ENCODE measurements at places on chromosomes 2 and 18.
A peak's percentile ranks its signal among the peaks of the same experiment; 100 is the strongest.

- DNase-seq, result no peak
These were observed 12.9 kb downstream of the IL36B start for GRCh38 chr2:113039719-113040118.

DNA sequence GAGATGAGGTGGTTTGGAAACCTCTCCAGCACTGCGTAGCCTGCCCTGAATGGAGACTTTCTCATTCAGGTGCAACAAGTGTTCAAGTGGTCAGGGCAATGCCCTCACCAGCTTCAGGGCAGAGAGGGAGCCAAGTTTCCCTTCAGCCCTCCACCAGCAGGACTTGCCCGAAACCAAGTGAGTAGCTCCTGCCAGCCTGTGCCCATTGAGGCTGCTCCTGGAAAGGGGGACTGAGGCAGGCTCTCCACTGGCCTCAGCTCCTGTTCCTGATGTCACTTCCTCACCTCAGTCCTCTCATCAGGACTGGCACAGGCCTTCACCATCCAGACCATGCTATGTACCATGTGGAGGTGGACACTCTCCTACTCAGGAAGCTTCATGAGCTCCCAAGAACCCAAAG, 94.6 kb downstream of the CELF4 start:
- DNase-seq, result no peak

DNA sequence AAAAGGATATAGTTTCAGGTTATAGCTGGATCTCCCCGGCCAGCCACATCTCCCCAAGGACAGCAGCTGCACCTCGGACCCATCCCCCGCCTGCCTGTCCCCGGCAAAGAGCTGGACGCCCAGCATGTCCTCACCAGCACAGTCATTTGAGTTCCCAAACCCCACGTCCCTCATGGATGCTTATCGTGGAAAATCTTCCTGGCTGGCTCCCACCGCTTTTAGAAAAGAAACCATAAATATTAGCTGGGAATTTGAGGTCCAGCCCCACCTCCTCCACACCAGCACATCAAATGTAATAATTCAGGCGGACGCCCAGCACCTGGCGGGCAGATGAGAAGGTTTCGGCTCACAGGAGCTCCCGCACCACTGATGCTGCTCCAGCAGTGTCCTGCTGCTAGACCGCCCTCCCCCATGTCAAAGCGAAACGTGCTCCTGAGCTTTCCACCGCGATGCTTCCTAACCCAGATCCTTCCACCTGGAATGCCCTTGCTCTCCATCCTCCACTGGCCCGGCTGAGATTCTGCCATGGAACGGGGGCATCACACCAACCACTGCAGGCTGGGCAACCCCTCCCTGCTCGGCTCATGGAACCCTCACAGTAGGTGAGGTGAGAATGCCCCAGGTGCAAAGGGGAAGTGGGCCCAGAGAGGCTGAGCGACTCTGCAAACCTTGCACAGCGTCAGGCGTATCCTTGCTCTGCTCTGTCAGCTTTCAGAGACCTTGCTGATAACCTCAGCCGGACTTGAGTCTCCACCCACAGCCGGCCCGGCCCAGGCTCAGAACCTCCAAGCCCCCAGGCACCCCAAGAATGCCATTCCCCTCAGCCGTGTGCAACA, 71.5 kb upstream of the GPC1 start:
- DNase-seq, result no peak

GRCh38 chr2:64525317-64525613, 1.1 kb downstream of the AFTPH start:
- peak; percentile 54 for DNase-seq

DNA sequence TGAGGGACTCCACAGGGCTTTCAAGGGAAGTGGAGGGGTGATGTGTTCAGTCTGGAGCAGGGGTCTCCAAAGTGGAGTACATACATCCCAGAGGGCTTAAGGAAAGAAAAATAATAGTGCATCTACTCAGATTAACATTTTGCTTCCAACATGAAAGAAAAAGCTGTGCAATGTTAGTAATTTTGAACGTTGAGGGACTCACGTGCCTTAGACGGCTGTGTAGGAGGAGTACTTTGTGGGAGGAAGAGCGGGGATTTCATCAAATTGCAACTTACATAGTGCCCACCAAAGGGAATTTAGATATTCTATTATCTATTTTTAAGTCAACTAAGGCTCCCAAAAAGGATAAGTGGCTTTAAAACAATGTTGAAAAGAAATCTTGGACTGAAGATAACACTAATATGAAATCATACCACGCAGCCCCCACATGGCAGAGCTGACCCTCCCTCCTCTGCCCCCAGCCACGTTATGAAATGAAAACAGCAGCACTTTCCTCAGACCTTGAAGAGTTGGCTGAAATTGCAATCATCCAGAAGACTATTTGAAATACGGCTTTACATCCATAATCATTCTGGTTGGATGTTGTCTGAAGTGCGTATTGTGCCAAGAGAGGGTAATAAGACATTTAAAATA, 42.9 kb downstream of the MEX3C start:
- no peak for DNase-seq

DNA sequence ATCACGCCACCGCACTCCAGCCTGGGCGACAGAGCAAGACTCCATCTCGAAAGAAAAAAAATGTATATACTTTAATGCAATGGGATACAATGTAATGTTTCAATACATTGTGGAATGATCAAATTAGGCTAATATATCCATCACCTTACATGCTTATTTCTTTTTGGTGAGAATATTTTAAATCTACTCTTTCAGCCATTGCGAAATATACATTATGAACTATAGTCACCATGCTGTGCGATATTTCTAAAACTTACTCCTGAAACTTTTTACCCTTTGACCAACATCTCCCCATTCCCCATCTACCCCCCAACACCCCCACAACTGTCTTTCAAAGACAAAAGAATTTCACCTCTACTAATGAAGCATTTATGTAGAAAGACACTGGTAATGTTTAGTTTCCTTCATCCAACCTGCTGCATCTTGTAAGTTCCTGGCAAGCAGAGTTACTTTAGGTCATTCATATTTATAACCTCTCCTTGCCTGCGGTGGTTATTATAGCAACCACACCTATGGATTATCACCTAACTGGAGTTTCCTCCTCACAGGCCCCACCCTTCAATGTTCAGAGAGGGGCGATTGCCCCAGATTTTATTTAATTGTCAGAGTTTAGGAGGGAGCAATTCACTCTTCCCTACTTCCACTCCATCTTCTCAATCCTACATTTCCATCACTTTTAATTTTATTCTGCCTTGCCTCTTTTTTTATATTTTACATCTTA, 1.2 kb upstream of the ME2 start:
- DNase-seq, result no peak

DNA sequence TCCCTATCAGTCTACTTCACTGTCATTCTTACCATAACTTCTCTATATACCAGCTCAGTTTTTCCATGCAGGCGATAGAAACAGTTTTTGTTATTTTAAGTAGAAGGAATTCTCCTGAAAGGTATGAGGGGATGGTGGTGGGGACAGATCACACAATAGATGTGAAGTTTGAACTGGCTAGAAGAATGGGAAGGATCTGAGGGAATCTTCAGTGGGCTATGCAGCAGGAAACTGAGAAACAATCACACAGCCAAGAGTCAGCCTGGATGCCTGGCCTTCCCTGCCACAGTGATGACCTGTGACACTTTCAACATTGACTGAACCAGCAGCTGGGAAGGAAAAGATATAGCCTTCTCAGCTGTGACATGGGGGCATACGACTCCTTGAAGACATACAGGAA, 329.1 kb upstream of the GULP1 start:
- no peak for DNase-seq

DNA sequence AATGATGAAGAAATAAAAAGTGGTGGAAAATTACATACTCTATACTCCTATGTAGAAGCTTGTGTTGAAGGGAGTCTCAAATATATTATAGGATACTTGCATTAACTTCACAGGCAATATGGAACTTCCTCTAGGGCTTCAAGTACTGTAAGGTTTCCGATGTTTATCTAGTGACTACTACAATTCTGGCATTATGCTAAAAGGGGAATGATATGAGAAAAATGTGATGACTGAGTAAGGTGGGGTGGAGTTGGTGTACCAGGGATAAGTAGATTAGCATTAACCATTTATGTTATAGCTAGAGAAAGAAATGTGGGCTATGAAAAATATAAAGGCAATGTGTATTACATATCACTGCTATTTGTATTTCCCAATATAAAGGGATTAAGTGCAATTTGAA, 229.5 kb downstream of the DCC start:
- DNase-seq, result no peak

GRCh38 chr2:11326677-11327211, 17.7 kb downstream of the ROCK2 start:
- peak; percentile 16 for DNase-seq

GRCh38 chr2:33068261-33068660, 121.5 kb downstream of the LTBP1 start:
- DNase-seq, result peak; percentile 90

DNA sequence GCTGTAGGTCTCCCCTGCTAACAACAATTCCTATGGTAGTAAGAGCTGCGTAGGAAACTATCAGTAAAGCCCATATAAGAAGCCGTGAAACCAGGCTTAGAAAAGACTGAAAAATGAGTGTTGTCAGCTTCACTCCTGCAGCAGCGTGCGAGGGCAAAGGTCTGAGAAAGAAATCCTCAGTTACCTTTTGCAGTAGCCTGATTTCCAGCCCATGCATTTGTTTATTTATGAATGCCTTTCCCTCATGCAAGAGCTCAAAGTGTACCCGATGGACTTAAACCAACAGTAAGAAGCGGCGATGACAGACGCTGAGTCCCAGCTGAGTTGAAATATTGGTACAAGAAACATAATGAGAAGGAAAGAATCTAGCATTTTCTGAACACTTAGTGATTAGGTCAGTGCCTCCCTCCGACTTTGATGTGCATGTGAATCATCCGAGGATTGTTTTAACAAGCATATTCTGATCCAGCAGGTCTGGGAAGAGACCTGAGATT, 15.0 kb upstream of the POLI start:
- DNase-seq, result peak; percentile 33

DNA sequence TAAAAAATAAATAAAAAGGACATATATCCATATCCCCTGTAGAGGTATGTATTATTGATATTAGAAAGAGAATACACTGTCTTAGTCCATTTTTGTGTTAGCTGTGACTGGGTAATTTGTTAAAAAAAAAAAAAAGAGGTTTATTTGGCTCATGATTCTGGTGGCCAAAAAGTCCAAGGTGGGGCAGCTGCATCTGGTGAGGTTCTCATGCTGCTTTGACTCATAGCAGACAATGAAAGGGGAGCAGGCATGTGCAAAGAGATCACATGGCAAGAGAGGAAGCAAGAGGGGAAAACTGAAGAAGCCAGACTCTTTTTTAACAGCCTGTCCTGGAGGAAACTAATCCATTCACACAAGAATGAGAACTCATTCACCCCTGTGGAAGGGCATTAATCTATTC, 101.6 kb upstream of the MAP4K3 start:
- no peak for DNase-seq

- DNase-seq, result no peak
These were observed 53.3 kb upstream of the CCDC195 start for GRCh38 chr2:224769489-224769888.

DNA sequence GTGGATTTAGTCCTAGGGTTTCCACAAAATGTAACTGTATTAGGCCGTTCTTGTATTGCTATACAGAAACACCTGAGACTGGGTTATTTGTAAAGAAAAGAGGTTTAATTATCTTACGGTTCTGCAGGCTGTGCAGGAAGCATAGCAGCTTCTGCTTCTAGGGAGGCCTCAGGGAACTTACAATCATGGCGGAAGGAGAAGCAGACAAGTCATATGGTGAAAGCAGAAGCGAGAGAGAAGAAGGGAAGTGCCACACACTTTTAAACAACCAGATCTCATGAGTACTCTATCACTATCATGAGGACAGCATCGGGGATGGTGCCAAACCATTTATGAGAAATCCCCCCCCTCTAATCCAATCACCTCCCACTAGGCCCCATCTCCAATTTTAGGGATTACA, 9.5 kb upstream of the CCDC68 start:
- no peak for DNase-seq

DNA sequence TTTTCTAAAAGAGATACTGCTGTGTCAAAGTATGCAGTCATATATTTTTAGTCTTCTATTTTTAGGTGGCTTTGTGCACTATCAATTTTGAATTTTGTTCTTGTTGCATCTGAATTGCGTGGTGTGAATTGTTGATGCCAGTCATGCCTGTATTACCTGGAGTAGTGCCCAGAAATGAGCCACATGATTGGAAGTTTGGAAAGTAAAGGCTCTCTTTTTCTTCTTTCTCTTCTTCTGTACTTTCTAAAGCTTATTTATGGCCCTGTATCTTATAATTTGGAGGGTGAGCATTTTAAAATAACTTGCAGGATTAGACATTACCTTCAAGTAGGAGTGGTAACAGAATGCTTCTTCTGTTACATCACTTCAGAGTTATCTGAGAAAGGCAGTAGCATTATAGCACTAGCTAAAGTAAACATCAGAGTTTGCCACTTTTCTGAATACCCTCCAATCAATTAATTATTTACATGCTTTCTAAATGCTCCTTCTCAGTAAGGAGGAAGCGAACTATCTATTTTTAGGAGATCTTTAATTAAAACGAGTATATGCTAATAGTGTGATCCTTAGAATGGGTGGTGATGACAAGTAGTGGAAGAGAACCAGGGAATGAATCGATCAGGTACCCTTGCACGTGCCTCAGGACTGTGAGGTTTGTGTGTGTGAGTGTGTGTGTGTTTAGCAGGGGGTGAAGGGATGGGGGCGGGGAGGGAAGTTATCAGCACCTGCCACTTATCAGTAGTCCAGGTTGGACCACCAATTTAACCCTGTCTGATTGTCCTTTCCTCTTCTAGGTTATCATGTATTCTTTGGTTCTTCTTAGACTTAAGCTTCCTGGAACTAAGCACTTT, 112.5 kb downstream of the MAP3K20 start:
- DNase-seq, result peak; percentile 59

- peak; percentile 47 for DNase-seq
These were observed 403 bp downstream of the TMEM127 start for GRCh38 chr2:96265349-96265839.

GRCh38 chr2:39989888-39990287, 210.8 kb upstream of the THUMPD2 start:
- peak; percentile 9 for DNase-seq

- no peak for DNase-seq
These were observed 75.0 kb downstream of the NRXN1 start for GRCh38 chr2:50956886-50957285.

GRCh38 chr2:54579682-54580620, 123.8 kb downstream of the SPTBN1 start:
- no peak for DNase-seq

DNA sequence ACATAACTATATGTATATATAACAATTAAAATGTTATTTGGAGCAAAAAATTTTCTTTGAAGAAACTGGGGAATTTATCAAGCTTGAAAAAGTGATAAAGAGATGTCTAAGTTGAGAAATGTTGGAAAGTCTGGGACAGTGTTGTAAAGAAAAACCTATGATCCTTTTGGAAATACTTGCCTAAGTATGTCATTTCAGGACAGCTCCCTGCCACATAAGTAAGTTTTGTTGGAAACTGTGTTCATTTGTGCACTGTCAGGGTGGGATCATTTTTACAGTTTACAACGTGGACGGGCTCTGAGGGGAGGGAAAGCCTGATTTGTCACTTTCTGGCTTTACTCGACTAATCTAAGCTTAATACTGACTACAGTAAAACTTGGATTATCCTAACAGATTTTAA, 10.4 kb upstream of the COL3A1 start:
- DNase-seq, result no peak

- DNase-seq, result no peak
These were observed 31.6 kb upstream of the FZD5 start for GRCh38 chr2:207801259-207801658.

Data from ELR (cell line).